ENCODE measurements at places on chromosomes 4 and X.

DNA sequence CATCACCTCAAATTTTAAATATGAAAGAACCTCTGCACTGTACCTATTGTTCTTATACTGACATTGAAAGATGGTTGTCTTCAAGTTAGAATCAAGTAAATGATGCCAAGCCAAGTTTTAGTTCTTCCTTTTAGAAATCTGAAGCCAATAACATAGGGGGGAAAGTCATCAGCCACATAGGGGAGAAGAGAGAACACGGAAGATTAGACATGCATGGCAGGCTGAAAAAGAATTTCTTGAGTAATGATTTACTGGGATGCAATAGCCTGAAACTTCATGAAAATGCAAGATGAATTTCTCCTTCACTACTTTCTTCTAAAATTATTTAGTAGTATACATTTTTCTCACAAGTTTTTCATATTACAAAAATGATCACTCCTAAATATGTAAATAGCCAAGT, 13.6 kb upstream of the EPGN start:
- DNase-seq = no peak

- no peak for DNase-seq
These were observed 148.4 kb downstream of the ANKRD50 start for GRCh38 chr4:124564121-124564520.

DNA sequence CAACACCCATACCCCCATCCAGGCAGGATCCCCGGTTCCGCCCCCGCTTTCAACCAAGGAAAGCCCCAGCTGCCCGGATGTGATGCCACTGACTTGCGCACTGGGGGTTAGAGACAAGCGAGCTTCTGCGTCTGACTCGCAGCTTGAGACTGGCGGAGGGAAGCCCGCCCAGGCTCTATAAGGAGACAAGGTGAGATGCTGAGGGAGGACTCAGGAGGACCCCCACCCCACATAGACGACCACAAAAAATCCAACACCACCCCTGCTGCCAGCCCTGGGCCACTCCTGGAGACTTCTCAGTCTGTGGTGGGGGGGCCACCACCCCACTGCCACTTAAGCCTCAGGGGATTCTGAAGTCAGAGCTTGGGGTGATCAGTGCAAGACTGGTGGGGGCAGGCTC, at the start of gene MAGEA4:
Gene MAGEA4, plus strand, starts transcription at position 110 of the 400 bp plus-strand sequence. CDS start 10,776 bp downstream, outside the sequence.
- DNase-seq = no peak

GRCh38 chr4:38902695-38903094, 35.1 kb downstream of the FAM114A1 start:
- DNase-seq = no peak

DNA sequence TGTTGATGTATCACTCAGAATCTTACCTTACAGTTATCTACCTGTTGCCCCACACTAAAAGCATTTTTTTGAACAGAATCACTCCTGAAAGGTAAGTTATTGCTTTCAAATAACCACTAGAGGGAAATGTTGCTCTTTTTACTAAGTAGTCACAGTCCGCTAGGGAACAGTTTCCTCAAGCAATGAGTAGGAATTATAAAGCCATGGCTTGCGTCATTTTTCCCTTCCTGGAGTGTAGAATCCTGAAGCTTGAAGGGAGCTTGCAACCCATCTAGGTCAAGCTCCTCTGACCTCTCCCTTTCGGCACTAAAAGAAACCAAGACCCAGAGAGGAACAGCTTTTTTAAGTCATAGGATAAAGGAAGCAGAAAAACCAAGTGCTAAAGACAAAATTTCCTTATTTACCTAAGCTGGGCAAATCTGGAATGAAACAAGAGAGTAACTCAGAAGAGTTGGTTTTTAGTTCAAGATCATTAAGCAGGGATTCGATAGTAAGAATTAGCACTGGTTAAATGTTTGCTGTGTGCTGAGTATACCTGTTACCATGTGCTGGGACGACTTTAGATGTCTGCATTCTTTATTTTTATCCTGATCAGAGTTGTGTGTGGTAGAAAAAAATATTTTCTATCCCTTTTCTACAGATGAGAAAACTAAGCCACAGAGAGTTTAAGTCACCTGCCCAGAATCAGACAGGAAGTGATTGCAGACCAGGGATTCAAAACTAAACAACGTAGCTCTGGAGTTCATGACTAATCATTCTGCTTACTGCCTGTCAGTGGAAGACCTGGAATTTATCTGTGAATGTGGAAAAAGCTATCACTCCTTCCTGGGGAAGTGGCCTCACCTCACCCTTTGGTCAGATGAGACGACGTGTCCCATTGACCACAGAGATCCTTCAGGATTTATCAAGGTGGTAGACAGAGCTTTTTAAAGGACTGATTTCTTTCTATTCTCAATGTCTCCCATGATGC, 631.5 kb downstream of the RAB28 start:
- DNase-seq = no peak

- DNase-seq = no peak
These were observed 106.9 kb upstream of the DCAF12L2 start for GRCh38 chrX:126272795-126273497.

DNA sequence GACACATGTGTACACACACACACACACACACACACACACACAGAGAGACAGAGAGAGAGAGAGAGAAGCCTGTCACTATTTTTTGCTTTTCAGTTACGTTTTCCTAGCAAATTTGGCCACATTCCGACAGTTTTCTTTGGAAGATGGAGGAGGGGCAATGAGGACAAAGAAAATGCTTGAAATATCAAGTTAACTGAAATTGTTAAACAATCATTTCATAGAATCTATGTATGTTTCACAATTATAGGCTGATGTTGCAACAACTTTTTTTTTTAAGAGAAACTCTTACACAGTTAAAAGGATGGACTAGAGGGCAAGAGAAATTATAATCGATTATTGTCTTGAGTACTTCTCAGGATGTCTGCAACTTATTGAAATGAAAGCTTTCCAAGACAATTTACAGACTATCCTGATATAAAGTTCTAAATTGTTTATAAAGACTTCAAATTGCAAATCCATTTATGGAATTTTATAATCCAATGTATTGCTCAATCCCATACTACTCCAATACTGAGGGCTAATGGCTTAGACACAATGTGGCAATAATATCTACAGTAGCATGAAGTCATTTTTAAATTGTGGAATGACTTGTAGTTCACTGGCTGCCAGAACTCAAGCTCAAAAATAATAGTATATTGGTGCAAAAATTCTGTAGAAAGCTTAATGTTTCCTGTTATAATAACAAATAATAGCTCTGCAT, 647.0 kb upstream of the PCDH7 start:
- DNase-seq = no peak

DNA sequence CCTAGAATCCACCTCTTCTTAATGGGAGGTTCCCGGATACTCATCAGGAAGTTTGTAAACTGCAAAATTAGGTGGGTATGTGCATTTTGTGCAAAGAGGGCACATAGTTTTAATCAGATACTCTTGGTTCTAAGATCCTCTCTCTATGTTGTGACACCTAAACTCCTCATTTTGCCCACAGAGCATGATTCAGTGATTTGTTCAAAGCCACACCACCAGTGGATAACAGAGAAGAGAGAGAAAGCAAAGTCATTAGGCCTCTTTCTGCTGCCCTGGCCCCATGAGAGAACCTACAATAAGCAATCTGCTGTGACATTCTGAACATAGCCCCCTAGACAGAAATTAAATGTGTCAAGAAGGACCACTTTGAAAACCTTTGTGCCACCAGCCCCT, 72.3 kb upstream of the STIM2 start:
- DNase-seq = no peak

GRCh38 chr4:156182269-156182668, 228.6 kb upstream of the CTSO start:
- no peak for DNase-seq

GRCh38 chr4:30642567-30642966, 77.6 kb upstream of the PCDH7 start:
- no peak for DNase-seq

- DNase-seq = no peak
These were observed 93.2 kb upstream of the ATP8A1 start for GRCh38 chr4:42750091-42750490.

GRCh38 chr4:124948976-124949597, 236.6 kb upstream of the ANKRD50 start:
- no peak for DNase-seq

DNA sequence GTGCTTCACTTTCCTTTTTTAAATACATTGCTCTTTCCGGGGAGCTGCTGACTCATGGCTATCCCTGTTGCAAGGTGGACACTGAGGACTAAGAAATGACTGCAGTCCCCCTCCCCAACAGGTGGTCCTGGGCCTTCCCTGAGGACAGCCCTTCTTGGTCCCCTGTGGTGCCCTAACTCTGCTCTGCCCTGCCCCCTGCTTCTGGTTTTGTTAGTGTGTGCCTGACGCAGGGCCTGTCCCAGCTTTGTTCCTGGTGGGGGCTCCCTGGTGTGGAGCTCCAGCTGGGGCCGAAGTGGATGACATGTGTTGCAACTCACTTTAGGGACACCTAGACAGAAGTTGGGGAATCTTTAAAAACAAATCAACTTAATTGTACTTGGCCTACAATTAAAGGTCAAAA, 81.9 kb downstream of the TMEM144 start:
- no peak for DNase-seq

- DNase-seq = no peak
These were observed 116.1 kb downstream of the SPANXN3 start for GRCh38 chrX:143401160-143401559.

DNA sequence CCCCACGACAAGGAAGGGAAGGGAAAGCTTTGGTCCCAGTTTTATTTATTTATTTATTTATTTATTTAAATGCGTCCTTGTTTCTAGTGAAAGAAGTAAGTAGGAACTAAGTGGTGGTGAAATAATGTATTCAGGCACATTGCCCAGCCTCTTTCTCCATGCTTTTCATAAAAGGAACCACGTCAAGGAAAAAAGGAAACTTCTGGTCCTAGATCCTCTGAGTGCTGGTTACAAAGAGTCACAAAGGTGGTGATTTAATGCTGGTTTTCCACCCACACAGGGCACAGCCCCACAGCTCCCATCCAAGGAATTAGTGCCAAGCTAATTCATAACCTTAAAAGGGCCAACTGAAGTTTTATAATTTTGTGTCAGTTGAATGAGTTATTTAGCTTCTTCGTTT, 206.6 kb upstream of the GYPA start:
- DNase-seq = no peak

DNA sequence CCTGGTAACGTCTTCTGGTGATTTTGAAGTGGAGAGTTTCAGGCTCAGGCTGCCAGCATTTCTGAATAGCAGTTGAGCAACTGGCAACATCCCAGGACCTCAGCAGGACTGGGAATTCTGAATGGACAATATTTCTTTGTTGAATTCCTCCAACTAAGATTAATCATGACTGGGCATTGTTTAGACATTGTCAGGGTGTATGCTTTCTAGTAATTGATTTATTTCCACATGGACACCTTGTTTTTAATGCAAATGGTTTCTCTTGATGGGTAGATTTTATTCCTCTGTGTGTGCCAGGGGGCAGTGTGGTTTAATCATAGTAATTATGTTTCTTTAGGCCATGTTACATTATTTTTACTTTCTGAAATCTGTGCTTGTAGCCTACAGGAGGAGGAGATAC, 1004.7 kb upstream of the LCORL start:
- DNase-seq = no peak
